ENCODE measurements at places on chromosomes 2 and 18.

DNA sequence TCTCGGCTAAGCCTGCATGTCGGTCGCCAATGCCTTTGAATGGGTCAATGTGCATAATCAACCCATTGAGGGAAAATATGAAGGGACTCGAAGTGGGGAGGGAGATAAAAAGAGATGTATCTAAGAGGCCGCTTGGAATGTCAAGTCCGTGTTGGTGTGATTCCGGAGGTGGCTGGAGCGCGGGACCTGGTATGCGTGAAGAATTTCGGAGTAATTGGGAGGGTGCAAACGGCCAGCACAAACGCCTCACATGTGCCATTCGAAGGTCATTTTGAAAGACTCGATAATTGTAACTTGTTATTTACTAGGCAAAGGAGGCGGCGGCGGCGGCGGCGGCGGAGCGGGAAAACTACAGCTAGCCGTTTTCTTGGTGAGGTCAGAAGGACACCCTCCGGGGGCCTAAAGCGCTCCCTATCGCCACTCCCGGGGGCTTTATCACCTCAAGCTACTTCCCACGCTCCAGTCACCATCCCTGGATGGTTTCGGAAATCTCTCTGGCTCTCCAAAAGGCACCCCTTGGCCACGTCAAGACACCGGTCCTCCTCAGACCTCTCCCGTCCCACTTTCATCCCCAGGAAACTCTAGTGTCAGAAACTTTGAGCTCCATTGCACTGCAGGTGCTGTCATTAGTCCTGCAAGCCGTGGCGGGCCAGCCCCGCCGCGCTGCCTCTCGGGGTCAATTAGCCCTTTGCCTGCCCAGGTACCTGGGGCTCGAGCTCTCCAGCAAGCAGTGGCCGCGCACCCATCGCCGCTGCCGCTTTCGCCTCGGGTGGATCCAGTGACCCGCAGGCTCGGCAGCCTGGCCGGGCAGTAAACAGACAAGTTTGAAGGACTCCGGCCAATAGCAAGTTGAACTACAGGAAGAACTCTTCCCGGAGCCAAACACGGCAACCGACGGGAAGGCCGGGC, 1.5 kb downstream of the ERBB4 start:
- DNase-seq = no peak

- DNase-seq = no peak
These were observed 214.1 kb upstream of the SESTD1 start for GRCh38 chr2:179478771-179479170.

DNA sequence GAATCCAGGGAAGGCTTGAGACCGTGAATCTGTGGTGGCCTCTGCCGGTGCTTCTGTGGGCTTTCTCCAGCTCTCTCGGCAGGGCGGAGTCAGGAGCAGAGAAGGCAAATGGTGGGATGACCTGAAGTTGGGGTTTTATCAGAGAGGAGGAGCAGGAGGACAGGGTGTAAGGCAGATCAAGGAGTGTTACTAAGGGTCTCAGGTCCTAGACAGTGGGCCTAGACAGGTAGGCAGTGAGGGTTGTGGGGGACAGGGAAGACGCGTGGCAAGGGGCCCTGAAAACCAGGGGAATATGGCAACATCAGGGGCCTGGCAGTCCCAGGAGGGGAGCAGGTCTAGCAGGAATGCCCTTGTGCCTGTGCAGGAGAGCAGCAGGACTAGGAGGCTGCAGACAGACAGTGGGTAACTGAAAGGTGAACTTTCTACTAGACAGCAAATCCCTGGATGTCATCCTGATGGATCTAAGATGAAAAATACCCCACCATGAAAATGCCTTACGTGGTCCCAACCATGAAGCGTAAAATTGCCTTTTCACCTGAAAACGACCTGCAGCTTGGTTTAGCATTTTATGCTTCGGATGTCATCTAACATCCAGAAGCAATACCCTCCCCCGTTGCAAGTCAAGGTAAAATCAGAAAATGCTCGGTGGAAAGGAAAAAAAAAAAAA, 42.1 kb downstream of the SRSF7 start:
- DNase-seq = no peak

DNA sequence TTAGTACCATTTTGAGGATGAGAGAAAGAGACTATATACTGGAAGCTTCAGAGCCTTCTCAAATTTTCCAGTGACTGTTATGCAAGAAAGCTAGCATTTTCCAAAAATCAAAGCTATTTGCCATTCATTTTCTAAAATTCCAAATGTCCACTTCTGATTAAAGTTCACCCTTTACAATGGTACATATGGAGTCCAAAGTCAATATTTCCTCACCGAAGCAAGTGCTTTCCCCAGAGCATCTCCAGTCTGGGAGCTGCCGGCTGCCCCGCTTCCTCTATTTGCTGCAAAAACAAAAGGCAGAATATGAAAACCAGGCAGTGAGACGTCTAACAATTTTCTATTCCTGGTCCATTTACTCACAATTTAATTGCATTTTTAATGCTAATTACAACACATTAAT, 302.0 kb upstream of the CCDC68 start:
- no peak for DNase-seq

DNA sequence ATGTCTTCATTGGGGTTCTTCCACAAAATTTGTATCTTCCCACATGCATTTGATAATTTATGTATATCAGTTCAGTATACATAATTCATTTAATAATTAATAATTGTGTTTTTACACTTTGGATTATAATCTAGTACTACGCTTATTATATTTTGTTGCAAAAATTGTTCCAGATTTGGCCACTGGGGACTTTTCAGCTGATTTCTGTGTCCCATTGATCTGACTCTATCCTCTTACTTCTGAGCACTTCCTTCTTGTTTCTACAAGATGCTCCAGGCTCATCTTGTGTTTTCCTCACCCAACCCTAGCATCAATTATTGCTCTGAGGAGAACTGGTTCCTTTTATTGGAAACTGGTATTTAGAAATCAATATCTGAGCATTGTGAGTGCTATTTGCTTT, 215.3 kb upstream of the CDH19 start:
- peak; percentile 1 for DNase-seq

GRCh38 chr2:21422050-21422449, 298.3 kb downstream of the TDRD15 start:
- peak; percentile 37 for DNase-seq

GRCh38 chr2:112791693-112792230, 7.5 kb upstream of the IL1A start:
- no peak for DNase-seq

GRCh38 chr2:47063538-47063930, 91.6 kb downstream of the STPG4 start:
- no peak for DNase-seq

DNA sequence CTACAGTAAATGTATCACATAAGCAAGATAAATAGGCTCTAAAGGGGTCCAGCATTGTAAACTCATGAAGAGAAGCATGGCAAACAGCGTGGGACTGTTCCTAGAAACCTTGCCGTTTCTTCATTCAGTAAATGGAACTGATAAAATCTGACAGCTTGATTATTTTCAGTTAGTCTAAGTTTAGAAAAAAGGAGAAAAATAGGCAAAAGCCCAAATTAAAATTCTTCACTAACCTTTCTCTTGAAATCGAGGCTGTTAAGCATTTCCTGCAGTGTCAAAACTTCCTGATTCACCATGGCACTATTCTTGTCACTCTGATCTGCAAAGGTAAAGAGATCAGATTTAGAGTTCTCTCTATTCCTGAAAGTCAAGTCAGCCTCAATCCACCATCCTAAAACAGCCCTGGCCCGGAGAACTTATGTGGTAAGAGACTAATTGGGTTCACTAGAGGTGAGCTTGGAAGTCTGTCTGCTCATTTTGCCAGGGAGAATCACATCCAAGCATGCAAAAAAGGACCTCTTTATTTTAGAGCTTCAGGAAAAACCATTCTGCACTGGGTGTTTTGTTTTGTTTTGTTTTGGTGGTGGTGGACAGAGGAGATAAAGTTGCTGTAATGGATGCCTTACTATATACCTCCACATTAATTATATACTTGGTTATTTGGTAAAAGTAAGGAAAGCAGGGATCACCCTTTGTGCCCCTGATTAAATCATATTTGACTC, 52.4 kb upstream of the STAT1 start:
- peak; percentile 51 for DNase-seq

DNA sequence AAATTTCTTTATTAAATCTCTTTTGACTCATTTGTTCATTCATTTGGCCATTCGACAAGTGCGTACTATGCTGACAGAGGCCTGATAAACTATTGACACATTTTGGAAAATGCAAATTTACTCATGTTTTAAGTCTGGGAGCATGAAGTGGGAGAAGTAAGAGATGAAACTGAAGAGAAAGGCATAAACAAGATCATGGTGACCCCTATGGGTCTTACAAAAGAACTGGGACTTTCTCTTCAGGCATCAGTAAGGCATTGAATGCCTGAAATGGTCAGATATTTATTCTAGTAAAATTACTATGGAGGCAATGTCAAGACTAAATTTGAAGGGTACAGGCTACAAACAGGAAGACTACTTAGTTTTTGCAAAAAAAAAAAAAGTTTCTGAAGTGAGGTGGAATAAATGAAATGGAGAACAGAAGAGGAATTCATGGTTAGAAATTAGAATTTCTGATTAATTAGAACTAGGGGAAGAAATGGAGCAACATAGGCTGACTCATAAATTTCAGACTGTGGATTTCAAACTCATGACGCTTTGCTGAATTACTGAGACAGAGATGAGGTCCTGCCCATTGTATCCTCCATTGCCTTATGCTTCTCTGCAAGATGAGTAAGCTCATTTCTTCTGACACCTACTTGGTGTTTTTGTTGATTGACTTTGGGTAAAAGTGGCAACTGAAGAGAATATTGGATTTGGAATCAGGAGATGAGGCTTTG, 32.7 kb downstream of the VSNL1 start:
- DNase-seq = no peak

GRCh38 chr2:100782380-100782878, 37.5 kb upstream of the NPAS2 start:
- no peak for DNase-seq

DNA sequence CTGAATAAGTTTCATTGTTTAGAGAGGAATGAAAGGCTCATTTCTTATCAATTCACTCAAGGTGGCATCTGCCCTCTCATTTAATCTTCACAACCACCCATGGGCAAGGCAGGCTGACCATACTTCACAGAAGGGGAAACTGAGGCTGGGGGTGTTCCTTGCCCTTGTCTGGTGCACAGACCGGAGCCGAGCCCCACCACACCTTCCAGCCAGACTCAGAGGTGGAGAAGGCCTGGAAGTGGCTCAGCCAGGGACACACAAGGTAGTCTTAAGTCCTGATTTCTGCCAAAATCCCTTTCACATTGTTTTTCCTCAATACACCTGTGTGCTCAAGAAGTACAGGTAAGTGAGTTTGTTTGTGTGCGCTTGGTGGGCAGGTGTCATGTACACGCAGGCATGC, 111.9 kb upstream of the TEX51 start:
- DNase-seq = no peak

DNA sequence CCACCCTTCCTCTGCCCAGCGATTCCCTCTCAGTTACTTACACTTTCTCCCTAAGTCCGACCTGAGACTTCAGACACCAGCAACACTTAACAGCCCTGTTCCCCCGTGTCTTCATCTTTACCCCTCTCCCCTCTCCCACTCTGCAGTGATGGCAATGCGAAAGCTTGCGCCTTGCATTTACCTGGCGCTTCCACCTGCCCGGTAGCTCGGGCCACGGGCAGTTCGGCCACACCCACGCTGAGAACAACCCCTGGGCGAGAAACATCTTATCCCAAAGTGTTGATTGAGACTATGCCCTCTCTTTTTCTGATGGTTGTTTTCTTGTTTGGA, 558 bp downstream of the DNAJC10 start:
- no peak for DNase-seq

GRCh38 chr2:38794235-38794946, 16.4 kb downstream of the GEMIN6 start:
- DNase-seq = no peak

- no peak for DNase-seq
These were observed 7.2 kb downstream of the PECR start for GRCh38 chr2:216074380-216074779.

Measured in hematopoietic multipotent progenitor cell treated with erythropoietin and hydrocortisone succinate and interleukin-3 and kit ligand, for 6 days (in vitro differentiated cells).